ENCODE measurements at places on chromosomes 7 and 10.

GRCh38 chr10:87660484-87661133, 931 bp downstream of the PAPSS2 start:
- no peak for DNase-seq

DNA sequence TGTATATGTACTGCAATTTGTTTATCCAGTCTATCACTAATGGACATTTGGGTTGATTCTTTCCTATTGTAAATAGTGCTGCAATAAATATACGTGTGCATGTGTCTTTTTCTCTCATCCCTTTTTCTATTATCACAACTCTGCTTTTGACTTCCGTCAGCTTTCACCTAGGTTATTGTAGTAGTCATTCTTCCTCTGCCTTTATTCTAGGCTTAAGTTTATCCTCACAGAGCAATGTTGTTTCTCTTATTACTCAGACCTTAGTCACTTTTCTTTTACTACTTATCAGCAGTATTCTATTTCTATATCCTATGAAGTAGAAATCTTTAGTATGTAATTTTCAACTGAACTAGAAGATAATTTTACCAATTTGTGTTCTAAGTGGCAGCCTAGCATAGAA, 175.3 kb upstream of the SEMA3E start:
- DNase-seq = no peak

- DNase-seq = no peak
These were observed 4.8 kb downstream of the LRRC18 start for GRCh38 chr10:48934672-48935501.

DNA sequence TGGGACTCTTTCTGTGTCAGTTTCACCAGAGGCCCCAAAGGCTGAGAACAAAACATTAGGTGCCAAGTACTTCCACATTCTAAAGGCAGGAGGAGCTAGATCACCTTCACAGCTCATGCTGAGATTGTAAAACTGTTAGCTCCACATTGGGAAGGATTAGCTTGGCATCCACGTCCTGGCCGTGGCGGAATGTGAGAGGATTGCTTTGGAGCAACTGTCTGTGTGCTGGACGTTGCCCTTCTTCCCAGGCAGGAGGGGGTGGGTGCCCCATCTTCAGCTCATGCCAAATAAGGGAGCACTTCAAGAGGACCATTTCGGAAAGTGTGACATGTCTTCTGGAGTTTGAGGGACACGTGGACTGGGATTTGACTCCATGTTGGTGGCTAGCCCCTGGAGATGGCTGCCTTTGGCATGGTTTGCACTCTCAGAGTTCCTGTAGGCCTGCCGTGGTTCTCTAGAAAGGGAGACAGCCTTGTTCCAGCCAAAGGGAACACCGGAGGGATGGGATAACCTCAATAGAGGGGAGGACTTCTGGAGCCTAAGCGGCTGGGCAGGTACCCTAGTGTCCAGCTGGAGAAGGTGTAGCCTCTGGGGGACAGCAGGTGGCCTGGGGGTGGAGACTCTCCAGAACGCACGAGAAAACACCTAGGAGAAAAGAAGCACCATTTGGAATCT, 19.9 kb upstream of the FMC1 start:
- no peak for DNase-seq

GRCh38 chr7:90067171-90067570, 87.1 kb upstream of the STEAP1 start:
- no peak for DNase-seq

GRCh38 chr10:66983475-66983818, 57.6 kb downstream of the LRRTM3 start:
- no peak for DNase-seq

DNA sequence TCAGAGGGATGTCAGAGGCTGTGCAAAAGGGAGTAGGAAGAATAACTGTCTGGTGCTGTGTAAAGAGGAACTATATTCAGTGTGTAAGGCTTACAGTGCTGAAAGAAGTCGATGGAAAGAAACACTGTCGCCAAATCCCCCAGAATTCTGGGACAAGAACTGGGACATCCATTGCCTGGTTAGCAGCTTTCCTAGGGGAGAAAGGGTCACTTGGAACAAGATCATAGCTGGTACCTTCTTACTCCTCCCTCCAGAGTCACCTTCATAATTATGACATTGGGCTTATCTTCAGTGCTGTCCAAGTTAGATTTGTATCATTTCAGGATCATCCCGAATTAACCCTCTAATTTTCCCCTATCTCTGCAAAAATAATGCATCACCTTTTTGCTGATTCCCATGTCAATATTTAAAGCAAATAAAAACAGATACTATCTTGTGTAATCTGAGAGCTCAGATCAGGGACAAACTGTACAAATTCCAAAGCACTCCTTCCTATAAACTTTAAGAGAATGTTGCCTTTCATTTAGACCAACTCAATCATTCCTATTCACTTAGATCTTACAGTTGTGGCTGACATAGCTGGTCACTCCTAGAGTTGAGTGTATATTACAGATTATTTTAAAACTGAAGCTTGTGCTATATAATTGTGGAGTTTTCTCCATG, 96.5 kb downstream of the DNAH11 start:
- DNase-seq = no peak

GRCh38 chr7:16636555-16637101, 8.9 kb downstream of the ANKMY2 start:
- DNase-seq = no peak

- DNase-seq = no peak
These were observed 27.7 kb downstream of the DENND11 start for GRCh38 chr7:141674171-141674671.

DNA sequence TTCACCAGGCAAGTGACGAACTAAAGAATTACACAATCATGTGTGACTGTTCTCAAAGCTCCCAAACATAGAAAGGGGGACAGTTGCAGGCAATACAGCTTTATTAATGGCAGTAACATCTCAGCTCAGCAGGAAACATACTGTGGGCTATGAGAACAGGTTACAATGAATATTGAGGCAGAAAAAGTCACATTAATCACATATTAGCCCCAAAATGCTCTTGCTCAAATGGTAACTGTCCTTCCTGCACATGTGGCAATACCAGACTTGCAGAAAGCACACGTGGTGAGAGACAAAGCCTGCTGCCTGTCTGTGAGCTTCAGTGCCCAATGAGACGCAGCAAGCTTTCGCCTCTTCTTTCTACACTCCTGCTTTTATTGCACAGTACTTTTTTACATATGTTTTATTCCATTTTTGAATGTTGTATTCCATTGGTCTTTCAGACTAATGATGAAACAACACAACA, 104.9 kb upstream of the ACBD5 start:
- DNase-seq = no peak

GRCh38 chr7:149004405-149005370, 23.6 kb downstream of the PDIA4 start:
- DNase-seq = no peak

GRCh38 chr10:129773359-129773990, 190.6 kb downstream of the EBF3 start:
- no peak for DNase-seq

- DNase-seq = peak; percentile 43
These were observed 262.8 kb upstream of the AOAH start for GRCh38 chr7:36986948-36987724.

DNA sequence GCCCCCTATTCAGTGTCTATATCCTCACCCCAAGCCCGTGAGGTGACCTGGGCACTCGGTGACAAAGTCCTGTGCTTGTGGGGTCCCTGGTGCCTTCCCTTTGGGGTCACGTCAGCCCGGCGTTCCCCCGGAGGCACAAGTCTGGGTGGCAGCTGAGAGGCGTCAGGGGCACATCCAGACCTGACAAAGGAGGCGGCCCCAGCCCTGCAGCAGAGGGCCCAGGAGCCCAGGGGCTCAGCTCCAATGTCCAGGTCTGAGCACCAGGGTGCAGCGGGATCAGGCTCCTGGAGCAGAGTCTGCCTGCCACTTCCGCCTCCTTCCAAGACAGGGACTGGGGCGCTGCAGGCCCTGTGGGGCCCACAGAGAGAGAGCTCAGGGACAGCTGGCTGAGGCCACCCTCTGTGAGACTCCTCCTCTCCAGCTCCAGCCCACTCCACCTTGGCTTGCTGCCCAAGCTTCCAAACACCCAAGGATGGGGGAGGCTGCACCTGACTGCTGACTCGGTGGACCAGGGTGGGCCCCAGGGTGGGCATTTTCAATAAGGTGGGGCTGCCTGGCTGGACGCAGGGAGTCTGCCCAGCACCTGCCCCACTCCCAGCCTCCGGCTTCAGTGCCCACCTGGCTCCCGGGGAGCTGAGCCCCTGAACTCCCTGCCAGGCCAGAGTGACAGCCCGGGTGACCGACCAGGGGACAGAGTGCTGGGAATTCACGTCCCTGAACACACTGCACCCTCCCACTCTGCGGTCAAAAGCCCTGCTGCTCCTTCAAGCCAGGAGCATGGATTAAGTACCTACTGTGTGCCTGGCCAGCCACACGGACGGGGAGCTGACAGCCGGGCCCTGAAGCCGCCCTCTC, 1.0 kb upstream of the KNDC1 start:
- DNase-seq = no peak

DNA sequence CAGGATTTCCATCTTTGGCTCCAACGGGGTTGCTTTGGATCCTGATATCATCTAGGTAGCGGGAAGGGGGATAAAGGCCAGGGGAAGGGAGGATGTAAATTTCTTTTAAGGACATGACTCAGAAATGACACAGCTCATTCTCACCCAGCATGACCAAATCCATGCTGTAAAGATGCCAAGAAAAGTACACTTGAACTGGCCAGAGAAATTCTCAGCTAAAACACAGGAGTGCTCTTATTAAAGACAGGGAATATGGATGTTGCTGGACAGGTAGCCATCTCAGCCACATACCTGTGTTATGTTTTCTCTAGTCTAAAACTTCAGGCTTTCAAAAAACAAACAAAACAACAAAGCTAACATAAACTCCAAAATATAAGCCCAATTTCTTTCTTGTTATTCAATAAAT, 68.3 kb downstream of the NAMPT start:
- DNase-seq = no peak

DNA sequence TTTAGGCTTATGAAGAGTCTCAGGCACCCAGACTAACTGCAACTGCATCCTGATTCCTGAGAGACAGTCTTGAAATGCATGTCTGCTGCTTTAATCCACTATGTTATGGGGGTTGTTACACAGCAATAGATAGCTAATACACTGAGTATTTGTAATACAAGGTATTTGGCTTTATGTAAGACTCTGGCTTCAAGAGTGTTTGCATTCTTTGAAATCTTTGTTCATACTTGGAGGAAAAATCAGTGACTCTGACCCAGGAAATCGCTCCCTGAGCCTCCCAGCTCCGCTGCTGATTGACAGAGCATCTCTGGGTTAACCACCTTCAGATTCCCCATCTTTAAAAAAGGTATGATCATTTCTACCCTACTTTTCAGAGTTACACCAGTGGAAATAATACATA, 133.9 kb downstream of the MTPAP start:
- DNase-seq = no peak

All from stimulated activated CD8-positive, alpha-beta memory T cell treated with anti-CD3 and anti-CD28 coated beads, Interleukin-4, amount 100 ng/mL, for 24 hours (primary cell).